Inflammatory macrophage treated with lipopolysaccharide for 1 hour (primary cell): ENCODE measurements at places on chromosomes 12 and 14.

GRCh38 chr12:2877953-2878732, 1.1 kb downstream of the RHNO1 start:
- peak; percentile 88 for DNase-seq

GRCh38 chr14:100020629-100021028, 44.6 kb upstream of the EVL start:
- no peak for DNase-seq

DNA sequence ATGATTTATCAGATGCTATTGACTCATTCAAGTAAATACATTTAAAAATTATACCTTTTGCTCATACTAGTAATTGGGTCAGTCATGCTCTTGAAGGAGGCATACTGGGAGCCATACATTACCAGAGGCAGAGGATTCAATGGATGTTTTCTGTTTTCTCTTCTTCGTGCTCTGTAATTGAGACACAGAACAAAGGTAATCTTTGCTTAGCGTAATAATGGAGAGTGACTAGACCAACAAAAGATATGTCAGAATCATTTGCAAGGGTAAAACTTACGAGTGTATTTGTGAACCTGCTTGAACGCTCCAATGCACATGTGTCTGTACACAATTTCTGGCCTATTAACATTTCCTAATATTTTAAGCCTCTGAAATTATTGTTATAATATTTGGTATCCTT, 296.4 kb downstream of the FOXG1 start:
- no peak for DNase-seq

DNA sequence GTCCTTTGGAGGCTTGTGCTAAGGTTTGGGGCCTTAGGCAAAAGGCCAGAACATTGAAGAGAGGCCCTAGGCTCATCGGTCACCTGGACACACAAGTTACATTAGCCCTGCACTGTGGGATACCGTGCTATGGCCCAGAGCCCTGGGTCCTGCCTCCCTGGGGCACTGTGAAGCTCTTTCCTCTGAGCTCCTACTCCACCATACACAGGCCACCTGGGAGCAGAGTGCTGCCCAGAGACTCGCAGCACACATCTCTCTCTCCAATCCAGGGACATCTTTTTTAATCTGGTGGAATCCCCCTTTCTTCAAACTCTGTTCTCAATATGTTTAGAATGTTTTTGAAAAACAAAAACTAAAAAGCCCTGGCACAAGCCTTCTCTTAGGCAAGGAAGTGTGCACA, 314.2 kb upstream of the RGS6 start:
- DNase-seq: no peak

- peak; percentile 96 for DNase-seq
Measured at GRCh38 chr14:23929822-23930294, 23.7 kb upstream of the DHRS4 start.

DNA sequence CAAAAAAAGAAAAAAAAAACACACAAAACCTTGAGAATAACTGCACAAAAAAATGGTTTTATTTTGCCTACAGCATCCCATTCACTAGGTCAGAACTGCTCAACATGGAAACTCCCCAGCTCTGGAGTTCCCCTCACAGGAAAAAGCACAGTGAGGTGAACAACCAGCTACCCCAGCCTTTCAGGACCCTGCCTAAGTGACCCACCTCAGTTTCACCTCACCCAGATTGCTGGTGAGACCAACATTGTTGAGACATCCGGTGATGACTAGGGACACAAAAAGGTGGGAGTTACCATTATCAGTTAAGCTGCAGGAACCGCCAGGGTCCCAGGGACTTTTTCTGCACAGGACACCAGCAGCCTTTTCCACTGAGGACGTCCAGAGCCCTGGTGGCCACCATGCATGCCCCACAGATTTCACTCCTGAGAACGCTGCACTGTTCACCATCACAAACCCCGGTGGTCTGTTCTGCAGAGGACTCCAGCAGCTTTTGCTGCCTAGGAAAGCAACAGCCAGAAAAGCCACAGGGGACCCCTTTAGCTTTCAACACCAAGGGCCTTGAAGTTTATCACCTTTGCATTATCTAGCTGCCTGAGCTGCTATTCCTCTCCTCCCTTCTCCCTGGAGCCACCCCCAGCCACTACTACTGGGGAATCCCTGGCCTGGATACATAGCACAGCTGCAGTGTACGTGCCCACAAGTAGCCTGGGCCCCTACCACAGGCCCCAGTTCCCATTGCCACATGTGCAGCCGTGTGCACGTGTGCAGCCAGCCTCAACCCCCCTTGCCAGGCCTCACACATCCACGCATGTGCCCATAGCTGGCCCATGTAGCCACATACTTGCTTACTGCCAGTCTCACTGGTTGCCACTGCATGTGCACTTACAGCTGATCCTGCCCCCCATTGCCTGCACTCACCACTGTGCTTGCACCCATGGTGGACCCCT, 62.5 kb upstream of the FAR2 start:
- DNase-seq: no peak

GRCh38 chr12:94070520-94070919, 77.9 kb upstream of the PLXNC1 start:
- DNase-seq: no peak
